Glomerular endothelial cell (primary cell): ENCODE measurements at places on chromosomes 13 and 19. TPM values are rescaled to one million over a fixed set of nuclear protein-coding genes. Genes with fewer than 3 reads are reported as not detected.

Gene KL
- total RNA-seq, result 0.15 and 0.41 TPM in 2 replicates

Gene PRODH2
- total RNA-seq, result not detected in 2 replicates

- no peak for DNase-seq
Observed at GRCh38 chr13:27147530-27148170, 24.0 kb downstream of the USP12 start.

DNA sequence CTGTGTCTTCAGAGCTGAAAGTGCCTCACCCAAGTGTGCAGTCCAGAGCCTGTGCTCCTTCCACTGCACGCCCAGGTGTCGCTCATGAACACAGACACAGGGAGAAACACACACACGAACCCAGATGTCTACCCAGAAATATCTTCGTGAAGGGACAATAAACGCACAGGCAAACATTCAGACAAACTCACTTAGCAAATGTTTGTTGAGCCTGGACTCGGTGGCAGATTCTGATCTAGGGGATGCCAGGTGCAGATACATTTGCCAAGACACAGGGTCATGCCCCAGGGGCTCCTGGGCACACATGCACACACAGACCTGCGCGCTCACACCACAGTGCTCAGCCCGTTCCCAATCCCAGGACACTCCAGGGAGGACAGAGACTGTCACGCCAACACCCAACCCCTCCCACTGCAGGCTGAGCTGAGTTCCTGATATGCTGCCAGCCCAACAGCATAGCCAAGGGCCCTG is 31.9 kb downstream of the SCGB2B2 start:
- DNase-seq, result no peak

GRCh38 chr13:98721825-98722510 is 30.5 kb downstream of the SLC15A1 start:
- no peak for DNase-seq
